HCEC 1CT (cell line): ENCODE measurements at places on chromosomes 3 and 15.
A peak's percentile ranks its signal among the peaks of the same experiment; 100 is the strongest.

DNA sequence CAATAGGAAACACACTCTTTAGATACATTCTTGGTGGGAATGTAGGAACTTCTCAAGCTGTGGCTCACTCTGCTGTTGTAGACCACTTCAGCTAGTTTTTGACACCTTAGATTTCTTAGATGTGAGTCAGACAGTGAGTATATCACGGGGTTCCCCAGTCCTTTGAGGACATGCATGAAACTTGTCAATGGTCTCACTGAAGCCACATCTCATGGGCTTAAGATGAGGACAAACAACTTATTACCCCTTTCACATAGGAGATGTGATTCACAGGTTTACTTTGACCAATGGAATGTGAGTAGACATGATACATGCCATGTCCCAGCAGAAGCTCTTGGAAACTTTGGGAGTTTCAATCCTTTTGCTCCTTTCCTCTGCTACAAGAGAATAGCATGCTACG is 325.5 kb downstream of the CHST2 start:
- peak; percentile 51 for DNase-seq

DNA sequence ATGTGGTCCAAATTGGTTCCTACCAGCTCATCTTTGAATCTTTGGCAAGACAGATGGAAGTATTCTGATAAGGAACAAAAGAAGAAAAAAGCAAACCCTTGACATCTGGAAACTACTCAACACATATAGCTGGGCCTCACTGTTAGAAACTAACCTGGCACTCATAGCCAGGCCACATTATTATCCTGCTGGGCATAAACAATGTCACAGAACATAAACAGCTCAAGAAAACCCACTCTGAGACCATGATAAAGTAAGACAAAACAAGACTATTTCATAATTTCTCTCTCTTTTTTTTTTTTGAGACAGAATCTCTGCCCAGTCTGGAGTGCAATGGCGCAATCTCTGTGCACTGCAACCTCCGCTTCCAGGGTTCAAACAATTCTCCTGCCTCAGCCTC is 1093.2 kb downstream of the FHIT start:
- no peak for DNase-seq

- no peak for DNase-seq
These were observed 77.7 kb downstream of the CRYGS start for GRCh38 chr3:186466391-186466974.

GRCh38 chr3:75232216-75232615 is 431.9 kb upstream of the FRG2C start:
- DNase-seq, result no peak

DNA sequence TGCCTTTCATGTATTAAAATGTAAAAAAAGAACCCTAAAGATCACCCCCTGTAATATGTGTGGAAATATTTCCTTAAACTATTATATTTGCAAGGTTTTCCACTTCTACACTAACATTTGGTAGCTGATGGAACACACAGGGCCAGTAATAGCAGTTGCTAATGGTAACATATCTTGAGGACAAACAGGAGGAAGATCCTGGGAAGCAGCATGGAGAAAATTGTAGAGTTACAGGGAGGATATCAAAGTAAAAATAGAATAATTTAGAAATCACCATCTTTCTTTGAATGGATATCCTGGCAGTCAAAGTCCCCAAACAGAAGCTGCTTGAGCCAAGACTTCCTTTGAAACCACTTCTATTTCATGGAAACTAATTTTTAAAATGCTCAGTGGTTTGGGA is 29.5 kb upstream of the OSTN start:
- DNase-seq, result no peak

DNA sequence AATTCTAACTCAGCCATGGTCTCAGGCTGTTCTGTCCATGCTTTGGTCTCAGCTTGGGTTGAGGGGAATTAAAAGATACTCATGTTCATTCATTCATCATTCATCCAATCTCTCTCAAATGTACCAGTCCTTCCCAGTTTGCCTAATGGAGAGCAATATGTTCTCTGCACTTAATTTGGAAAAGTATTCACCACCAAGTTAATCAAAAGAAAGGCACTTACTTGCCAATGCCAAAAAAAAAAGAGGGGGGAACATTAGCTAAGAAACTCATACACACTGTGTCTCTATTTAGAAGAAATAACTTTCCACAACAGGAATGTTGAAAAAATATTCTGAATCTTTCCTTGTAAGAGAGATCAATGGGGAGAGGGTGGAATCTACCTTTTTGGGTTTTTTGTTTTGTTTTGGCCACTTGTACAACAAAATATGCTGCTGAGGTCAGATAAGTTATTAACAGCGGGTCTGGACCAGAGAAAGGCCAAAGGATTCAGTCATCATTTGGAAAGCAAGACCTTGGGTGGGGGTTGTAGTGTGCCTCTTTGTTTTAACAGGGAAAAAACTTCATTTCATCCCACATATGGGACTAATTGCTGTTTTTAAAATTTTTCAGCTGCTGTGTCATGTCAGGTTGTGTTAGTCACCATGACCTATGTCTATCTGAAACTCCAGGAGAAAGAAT is 152.3 kb downstream of the FBN1 start:
- DNase-seq, result peak; percentile 96

DNA sequence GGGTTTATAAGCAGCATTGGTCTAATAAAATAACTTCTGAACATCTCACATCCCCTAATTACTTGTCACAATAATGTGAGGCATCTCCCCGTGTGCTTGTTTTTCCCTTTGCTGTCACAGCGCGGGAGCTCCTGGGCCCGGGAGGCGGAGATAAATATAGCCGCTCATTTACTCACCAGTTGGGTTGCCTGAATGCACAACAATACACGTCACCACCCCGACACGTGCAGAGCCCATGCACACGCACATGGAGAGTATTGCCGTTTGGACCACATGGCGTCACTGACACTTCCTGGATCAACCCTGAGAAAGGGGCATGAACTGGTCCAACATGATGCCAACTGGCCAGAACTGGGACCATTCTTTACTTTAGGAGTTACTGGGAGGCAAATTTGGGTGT is 76.2 kb downstream of the MRPL46 start:
- DNase-seq, result no peak

- DNase-seq, result peak; percentile 58
These were observed 461.5 kb upstream of the PPP2R3A start for GRCh38 chr3:135503760-135504686.

GRCh38 chr3:196208942-196209695 is 2.1 kb downstream of the ZDHHC19 start:
- DNase-seq, result no peak

DNA sequence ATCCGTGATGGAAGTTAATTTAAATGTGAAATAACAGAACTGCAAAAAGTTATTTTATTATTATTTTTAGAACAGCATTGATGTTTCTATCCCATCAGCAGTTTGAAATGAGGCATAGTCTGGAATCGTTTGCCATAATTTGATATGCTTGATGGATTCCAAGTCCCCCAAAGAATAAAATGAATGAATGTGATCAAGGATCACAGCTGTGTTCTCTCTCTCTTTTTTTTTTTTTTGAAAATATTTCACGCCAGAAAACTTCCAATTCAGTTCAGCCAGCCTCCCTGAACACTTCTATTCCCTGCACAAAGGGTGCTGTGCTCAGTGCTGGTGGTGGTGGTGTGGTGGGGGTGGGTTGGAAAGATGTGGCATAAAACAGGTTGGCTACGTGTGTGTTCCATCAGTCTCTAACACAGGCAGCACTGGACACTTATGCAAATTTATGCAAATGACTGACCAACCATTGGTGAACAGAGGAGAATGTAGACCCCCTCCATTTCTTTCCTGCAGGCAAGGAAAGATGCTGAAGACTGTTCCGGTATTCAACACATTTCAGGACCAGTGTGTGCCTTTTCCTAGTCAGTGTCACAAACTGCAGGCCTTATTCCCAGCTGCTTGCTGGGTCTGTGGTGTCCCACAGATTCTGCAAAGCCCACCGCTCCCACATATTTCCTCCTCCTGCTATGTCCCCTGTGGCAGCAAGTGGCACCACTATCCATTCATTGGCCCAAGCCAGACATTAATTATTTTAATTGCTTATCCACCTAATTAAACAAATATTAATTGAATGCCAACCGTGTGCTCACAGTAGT is 10.6 kb downstream of the ARNT2 start:
- no peak for DNase-seq

DNA sequence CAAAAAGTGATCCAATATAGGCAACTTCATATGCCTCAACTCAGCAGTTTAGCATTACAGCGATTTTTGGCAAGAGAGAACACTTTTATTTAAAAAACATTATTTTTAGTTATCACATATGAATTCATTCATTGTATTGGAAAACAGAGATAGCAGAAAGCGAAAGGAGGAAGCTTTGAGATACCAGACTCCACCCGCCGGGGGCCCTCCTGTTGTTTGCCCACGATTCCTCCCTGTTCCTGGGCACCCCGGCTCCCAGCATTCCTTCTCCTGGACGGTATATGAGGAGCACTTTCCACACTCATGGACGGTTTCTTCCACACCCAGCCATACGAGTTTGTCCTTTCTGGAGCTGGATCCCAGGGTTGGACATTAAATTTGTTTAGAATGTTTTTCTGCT is 18.2 kb downstream of the APBA2 start:
- DNase-seq, result no peak

DNA sequence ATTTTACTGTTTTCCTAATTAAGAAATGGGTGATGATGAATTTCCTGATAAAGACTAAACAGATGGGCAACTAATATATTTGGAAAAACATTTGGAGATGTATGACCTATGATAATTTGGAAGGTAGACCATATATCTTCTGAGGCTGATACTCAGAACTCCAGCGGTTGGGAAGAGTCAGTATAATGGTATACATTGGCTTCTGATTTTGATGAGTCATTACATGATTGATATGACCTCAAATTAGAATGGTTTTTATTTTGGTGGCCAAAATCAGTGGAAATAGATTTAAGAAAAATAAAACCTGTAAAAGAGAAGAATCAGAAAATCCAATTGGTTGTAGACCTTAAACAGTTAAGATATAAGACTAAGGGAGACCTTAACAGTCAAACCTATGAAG is 496.4 kb upstream of the ALCAM start:
- no peak for DNase-seq

- no peak for DNase-seq
These were observed 71.9 kb downstream of the UQCC5 start for GRCh38 chr3:52608337-52608736.

GRCh38 chr15:70826634-70827033 is 27.3 kb downstream of the LARP6 start:
- DNase-seq, result peak; percentile 87

DNA sequence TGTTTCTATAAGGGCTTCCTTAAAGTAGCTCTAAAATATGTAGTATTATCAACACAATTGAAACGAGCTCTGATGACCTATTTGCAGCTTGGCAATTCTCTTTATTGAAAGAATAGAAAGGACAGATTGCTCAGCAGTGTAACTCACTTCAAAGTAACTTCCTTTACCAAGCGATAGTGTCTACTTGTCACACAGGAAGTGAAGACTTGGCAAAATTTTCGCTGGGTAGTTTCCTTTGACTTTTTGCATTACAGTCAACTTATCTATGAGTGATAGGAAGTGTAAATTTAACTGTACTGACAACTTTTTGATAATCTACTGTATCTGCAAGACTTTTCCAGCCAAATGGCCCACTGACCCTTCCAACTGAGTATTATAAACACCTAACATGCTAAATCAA is 22.8 kb downstream of the SLC9A9 start:
- DNase-seq, result no peak

DNA sequence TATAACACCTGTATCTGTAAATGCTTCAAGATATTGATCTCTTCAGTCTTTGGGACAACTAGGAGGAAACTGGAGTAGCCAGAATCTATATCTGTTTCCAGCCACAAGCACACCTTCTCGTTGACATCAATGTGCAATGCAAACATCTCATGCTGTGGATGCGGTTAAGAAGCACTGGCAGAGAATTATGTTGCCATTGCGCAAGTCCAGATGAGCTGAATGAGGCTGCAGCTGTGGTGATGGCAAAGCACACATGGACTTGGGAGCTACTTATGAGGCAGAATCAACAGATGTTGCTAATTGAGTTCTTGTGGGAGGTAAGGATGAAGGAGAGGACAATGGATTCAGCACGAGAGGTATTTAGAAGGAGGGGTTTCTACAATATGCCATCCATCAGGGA is 90.9 kb downstream of the STRIT1 start:
- no peak for DNase-seq

DNA sequence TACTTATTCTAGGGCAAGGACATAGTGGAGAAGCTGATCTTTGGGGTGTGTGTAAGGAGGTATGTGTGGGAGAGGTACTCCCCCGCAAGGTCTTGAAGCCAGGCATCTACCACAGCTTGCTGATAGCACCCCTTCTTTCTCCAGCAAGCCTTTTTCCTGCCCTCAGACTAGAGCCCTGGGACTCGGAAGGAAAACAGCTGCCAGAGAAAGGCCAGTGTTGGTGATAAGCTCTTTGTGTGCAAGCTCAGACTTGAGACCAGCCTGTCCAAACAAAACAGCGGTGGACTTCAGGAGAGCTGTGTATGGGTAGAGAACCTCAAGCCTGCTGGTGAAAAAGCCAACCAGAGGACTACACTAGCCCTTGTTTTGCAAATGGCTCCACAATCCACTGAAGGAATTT is 1028.6 kb downstream of the MCTP2 start:
- no peak for DNase-seq

GRCh38 chr3:12193485-12194165 is 34.9 kb upstream of the TIMP4 start:
- peak; percentile 100 for DNase-seq

GRCh38 chr15:63389902-63390670 is 8.4 kb upstream of the CA12 start:
- DNase-seq, result no peak

- no peak for DNase-seq
These were observed 46.4 kb downstream of the GATM start for GRCh38 chr15:45331972-45332371.

DNA sequence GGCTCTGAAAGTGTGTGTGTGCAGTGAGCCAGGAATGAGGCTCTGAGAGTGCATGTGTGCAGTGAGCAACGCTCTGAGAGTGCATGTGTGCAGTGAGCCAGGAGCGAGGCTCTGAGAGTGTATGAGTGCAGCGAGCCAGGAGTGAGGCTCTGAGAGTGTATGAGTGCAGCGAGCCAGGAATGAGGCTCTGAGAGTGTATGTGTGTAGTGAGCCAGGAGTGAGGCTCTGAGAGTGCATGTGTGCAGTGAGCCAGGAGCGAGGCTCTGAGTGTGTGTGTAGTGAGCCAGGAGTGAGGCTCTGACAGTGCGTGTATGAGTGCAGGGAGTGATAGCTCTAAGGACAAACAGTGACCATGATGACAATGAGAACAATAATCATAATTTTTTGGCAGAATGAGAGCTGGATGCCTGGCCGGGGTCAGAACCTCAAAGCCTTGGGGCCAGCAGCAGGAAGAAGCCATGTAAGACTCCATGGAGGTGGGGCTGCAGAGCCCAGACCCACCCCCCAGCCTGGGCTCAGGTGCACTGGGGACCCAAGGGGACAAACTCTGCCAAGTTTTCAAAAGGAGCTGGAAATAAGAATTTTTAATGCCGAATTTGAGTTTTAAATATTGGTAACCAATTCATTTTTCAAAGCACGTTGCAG is 85.7 kb upstream of the PRR20G start:
- no peak for DNase-seq

- peak; percentile 30 for DNase-seq
These were observed 401 bp downstream of the SEC11A start for GRCh38 chr15:84715441-84716035.
